ENCODE measurements at places on chromosomes 3 and 15.

DNA sequence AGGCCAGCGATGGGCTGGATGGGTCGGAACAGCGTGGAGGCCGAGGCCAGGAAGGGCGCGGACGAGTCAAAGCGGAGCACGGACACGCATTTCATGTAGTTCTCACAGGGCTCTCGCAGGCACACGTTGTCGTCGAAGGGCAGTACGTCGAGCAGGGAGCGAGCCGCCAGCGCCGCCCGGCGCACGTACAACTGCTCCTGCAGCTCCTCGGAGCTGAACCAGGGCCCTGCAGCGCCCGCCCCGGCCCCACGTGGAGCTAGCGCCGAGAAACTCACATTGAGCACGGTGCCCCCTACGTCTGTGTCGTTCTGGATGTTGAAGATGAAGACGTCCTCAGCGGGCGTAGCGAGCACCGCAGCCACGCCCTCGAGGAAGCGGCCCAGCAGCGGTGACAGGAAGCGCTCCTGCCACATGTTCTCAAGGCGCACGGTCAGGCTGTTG, 5.8 kb downstream of the CELSR3 start:
- peak; percentile 82 for DNase-seq

DNA sequence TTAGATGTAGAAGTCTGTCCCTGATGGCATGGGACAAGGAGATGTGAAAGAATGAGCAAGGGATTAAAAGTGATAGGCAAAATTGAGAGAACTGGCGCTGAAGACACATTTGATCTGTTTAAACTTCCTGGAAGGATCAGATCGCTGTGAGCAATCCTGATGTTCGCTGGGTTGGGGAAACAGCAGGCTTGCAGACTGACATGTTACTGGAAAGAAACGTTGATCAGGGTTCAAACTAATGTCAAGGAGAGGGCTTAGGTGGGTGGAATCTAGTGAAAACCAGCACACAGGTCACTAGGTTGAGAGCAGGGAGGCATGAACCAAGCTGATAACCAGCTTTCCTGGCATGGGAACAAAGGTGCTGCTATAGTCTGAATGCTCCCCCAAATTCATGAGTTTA, 34.5 kb upstream of the SPTSSB start:
- DNase-seq = no peak

- DNase-seq = no peak
Observed at GRCh38 chr3:123353850-123354233, 95.0 kb downstream of the ADCY5 start.

DNA sequence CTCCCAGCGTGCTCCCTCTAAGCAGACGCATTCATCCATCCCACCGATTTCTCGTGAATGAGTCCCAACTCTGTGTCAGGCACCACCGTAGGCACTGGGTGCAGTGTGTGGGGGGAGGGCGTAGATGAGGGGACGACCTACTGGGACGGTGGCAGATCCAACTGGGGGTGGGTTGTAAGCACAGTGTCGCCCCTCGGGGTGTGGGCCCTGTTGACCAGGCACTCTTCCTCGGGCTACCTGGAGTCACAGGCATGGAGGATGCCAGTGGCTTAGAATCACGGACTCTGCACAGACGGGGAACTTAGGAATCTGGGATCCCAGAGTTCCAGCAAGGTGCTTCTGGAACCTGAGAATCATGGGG, 66.2 kb downstream of the SLC6A6 start:
- no peak for DNase-seq

DNA sequence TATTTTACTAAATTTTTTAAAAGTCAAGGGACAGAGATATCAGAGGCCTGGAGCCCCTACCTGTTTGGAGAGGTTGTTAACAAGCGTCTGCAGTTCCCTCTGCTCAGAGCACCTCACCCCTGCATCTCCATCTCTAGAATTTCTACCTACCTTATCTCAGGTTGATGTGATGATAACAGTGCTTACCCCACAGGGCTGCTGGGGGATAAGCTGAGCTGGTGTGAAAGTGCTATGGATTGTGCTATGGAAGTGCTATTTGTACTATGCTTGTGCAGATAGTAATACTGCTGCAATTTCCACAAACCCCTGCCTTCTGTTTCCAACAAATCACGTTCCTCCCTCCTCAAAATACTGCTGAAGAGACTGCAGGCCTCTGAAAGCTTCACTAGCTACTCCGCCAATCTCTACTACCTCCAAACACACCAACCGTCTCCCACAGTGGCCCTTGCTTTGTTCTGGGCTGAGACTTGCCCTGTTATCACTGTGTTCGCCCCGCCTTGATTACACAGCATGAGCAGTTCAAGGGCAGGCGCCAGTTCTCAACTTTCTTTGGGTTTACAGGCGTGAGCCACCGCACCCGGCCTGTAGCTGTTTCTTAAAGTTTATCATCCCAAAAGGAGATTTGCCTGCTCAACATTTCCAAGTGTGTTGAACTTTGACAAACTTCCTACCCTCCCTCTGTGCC, 28.4 kb upstream of the PARL start:
- DNase-seq = no peak

GRCh38 chr3:122824465-122825381, 29.9 kb downstream of the SLC49A4 start:
- no peak for DNase-seq

GRCh38 chr3:129952556-129953355, 21.8 kb upstream of the TRH start:
- no peak for DNase-seq

GRCh38 chr3:39638301-39638700, 170.8 kb downstream of the MOBP start:
- DNase-seq = no peak
